Mammary epithelial cell (primary cell): ENCODE measurements at places on chromosomes 1 and 21. TPM values are rescaled to one million over a fixed set of nuclear protein-coding genes. Genes with fewer than 3 reads are reported as not detected.

TNFRSF1B gene
- 0.09 TPM in 1 of 2 replicates, not detected in the other for total RNA-seq

NUF2 gene
- total RNA-seq, result 0.33 TPM

RGSL1 gene
- not detected for total RNA-seq

DNA sequence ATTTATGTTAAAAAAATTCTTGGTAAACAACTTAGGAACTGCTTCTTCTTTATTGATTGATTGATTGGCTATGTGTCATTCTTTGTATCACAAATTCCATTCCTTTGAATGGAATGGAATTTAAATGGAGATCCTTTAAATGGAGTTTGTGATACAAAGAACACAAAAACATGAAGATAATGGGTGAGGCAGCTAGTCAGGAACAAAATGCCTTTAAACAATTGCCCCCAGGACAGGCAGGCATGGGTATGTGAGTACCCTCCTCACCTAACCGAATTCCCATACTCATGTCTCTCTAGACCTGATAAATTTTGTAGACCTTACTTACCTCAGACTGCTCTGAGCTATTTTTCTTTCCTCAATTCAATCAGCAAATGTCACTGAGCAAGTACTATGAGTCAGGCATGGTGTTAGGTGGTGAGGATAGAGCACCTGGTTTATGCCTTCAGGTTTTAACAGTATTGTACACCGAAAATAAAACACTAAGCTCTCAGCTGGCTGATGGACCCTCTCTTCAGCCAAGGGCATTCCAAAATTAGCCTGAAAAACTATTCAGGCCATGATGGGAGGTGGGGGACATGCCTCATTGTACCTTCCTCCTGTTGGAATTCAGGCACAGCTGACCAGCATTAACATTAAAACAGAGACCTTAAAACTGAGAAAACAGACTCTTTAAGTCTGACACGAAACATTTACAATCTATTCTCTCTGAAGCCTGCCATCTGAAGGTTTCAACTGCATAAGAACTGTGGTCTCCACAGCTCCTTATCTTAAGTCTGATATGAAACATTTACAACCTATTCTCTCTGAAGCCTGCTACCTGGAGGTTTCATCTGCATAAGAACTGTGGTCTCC lies 58.9 kb downstream of the OLFML3 start:
- DNase-seq, result peak; percentile 11

GRCh38 chr1:107187399-107187798 lies 46.6 kb downstream of the NTNG1 start:
- DNase-seq, result no peak

DNA sequence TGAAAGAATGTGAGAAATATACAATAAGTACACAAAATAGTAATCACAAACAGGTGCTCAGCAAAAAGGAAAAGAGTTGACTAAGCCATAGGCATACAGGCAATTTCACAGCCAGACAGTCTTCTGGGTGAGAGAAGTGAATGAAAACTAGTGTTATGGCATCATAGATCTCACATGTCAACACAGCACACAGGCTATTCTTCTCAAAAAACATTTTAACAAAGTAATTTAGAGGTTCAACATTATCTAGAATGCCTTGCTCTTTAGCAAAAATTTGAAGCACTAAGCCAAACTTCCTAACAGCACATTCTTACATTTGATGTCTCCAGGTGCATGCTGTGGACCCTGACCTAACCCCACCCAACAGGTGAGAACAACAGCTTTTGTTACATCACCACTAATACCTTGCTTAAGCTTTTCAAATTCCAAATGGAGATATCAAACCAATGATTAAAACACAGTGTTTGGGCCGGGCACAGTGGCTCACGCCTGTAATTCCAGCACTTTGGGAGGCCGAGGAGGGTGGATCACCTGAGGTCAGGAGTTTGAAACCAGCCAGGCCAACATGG lies 30.5 kb downstream of the OTUD7B start:
- DNase-seq, result no peak

- DNase-seq, result no peak
Observed at GRCh38 chr1:184650177-184650866, 104.3 kb downstream of the EDEM3 start.

- DNase-seq, result peak; percentile 43
Observed at GRCh38 chr21:14259747-14260146, 43.8 kb downstream of the RBM11 start.

GRCh38 chr21:39125752-39126485 lies 57.3 kb downstream of the PSMG1 start:
- DNase-seq, result peak; percentile 62

- DNase-seq, result no peak
Observed at GRCh38 chr1:243831463-243831862, 18.6 kb downstream of the AKT3 start.

DNA sequence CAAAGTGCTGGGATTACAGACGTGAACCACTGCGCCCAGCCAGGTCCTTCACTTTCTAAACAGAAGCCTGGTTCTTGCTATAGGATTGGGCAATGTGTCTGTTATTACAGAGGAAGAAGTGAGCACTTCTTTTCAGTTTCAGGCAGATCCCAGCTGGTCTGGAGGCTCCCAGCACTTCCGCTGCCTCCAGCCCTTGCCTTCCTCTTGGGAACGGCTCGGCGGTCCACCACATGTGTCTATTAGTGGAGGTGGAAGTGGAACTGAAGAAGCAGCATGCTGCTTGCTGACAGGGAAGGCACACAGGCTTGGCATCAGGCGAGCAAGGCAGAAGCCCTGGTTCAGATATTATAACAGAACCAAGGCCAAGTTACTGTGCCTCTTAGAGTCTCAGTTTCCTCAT lies 17.0 kb downstream of the MKNK1 start:
- DNase-seq, result no peak

DNA sequence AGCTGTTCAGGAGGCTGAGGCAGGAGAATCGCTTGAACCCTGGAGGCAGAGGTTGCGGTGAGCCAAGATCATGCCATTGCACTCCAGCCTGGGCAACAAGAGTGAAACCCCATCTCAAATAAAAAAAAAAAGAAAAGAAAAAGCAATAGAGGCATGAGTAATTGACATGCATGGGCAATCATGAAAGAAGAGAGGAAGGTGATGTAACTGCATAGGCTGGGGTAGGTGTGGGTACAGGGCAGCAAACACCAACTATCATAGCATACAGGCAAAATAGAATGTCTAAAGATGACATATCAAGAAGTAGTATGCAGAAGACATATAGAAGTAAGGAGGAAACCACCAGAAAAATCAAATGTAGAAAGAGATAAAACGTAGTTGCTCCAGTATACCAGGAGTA lies 19.0 kb upstream of the MGST3 start:
- no peak for DNase-seq

ACADM gene
- total RNA-seq, result 23.2 and 24.4 TPM in 2 replicates

GRCh38 chr1:86687595-86687994 lies 16.8 kb upstream of the SH3GLB1 start:
- DNase-seq, result no peak

PGLYRP4 gene
- 0.17 TPM for total RNA-seq

- DNase-seq, result peak; percentile 71
Observed at GRCh38 chr21:37047079-37047478, 25.8 kb downstream of the PIGP start.

DNA sequence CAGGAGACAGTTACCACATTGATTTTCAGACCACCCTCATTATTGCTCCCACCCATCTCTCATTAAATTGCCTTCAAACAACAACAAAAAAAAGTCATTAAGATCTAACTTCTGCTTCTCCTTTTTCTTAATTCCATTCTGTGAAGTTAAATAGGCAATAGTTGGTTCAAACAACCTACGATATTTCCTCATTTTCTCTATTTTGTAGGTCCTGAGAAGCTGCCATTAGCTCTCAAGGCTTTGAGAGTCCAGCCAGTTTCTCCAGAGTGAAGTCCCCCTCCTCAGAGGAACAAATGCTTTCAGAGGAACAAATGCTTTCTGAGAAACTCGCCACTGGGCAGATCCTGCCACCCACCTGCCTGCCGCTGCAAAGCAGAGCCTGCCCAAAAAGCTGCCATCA lies 125.6 kb downstream of the ETS2 start:
- no peak for DNase-seq

DNA sequence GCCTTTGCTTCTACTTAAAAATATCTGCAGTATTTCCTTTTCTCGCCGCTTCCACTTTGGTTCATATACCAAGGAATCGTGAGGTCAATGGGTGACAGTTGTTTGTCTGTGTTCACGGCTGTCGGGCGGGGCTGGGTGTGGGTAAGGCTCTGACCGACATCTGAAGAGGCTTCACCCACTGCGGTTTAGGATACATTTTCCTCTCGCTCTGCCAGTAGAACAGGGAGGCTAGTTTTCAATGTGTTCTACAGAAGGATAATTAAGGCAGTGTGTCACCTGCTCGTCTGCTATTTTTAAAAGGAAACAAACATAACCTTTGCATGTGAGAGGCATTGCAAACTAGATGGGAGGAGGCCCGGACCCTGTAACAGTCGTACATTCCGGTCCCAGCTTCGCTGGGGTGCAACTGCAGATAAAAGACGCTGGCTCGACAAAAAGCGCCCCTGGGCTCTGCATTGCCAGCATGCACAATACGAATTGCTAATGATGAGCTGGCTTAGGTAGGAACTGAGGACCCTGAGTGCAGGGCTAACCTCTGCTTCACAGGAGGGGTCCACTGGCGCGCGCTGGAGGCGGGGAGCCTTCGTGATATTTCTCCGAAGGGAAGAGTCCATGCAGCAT lies 8.5 kb upstream of the ERG start:
- no peak for DNase-seq

DNA sequence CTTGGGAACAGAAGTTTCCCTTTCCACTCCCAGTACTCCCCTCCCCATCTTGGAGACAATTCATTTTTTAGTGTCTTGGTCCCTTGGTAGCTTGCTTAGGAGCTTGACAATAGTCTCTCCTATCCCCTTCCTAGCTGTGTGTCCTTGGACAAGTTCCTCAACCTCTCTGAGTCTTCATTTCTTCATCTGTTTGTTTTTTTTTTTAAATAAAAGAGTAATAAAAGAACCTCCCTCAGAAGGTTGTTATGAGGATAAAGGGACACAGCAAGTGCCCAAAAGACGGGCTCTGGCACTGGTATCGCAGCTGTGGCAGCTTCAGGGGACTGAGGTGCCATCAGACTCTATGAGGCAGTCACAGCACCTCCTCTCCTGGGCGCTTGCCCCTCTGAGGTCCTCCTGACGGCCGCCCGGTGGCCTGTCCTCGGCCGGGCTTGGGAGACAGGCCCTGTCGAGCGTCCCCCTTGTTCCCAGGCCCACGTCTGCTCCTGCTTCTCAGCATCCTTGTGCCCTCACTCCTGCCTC lies 689.2 kb downstream of the MATN1 start:
- DNase-seq, result no peak

CLCA1 gene
- not detected for total RNA-seq

MYBPH gene
- total RNA-seq, result not detected

CCDC30 gene
- 1.8 TPM for total RNA-seq

PPP2R5A gene
- 17.3 TPM for total RNA-seq

DNA sequence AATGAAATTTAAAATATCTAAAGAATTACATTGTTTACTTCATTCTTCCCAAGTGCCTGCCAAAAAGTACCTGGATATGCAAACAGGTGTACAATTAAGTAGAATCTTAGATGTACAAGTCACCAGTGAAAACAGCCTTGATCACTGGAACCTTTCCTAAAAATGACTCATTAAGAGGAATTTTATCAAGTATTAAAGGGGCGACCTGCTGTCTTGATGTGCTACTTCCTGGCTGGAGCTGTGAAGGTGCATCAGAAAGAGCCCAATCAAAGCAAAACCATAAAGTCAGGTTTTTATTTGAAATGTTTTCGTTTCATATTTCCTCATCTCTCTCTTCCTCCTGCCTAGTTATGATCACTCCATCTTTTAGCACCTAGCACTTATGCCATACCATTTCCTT lies 33.4 kb downstream of the IFI44 start:
- DNase-seq, result no peak

DNA sequence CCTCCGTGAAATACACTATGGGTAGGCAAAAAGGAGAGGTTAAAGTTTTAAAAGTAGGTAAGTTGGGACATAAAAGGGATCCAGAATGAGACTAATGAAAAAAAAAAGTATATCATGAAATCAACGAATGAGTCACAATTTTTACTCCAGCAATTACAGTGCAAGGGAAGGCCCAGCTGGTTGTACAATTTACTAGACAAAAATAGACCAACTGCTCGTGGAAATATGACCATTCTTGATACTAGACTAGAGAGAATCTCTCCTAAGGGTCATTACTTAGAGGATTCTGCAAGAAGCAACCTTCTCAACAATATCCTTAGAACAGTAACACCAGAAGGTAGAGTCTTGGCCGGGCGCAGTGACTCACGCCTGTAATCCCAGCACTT lies 55.1 kb upstream of the EFHD2 start:
- peak; percentile 43 for DNase-seq

DNA sequence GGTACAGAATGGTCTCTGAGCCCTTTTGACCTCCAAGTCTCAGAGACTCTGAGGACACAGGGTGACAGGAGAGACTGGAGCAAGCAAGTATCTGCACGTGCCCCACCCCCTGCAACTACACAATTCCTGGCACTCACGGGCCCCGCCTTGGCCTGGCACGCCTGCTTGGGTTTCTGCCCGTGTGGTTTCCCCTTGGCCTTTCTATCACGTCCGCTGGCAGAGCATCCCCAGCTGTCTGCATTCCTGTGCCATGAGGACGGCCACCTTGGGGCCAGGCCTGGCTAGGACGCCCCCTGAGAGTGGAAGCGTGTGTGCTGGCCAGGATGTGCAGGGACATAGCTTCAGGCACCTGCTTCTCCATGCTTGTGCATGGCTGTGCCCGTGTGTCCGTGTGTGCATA lies 14.3 kb upstream of the EDN2 start:
- DNase-seq, result peak; percentile 71

ADORA3 gene
- total RNA-seq, result not detected in 2 replicates

GRCh38 chr1:156177919-156178654 lies 15.8 kb upstream of the SLC25A44 start:
- no peak for DNase-seq

TEX38 gene
- not detected in 2 replicates for total RNA-seq

DNA sequence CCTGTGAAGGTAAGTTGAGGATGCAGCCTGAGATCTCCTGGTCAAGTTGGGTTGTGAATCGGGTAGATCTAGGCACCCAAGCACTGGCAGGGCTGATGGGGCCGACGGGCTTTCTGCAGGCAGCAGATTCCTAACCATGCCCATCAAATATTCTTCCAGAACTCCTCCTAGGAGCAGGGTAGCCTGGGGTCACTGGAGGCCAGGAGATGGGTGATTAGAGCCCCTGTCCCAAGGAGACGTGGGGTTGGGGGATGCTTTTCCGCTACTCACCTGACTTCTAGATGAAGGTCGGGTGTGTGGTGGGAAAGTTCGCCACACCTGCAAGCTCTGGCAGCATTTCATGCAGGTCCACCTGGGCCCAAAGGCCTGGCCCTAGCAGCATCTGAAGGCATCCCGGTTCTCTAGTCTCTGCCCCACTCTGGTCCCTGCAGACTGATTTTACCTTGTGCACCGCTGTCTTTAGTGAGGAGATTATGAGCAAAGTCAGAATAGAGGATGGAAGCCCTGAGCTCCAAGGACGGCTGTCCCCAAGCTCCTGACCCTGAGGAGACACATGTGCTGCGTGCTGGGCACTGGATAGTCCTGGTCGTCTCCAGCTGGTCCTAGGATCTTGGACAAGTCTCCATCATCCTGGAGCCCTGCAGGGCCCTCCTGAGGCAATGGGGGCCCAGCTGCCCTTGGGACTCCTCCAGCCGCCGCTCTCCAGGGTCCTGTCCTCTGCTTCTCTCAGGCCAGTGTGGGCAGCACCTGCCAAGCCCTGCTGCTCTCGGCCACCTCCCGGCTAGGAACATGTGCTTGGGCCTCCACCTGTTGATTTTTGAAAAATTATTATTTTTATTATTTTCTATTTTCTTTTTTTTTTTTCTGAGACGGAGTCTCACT lies 21.8 kb upstream of the C2CD2 start:
- no peak for DNase-seq
